ENCODE measurements at places on chromosomes 4 and X.

DNA sequence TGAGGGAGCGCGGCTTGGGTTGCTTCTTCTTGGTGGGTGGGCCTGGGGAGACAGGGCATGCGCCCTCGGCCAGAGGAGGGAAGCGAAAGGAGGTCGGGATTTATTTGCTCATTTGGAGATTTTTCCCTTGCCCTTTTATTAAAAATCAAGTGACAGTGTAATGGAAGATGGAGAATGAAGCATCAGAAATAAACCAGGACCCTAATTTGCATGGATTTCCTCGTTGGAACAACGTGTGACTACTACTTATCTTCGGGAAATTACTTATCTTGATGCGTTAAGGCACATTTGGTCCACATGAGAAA, 709 bp upstream of the CLOCK start:
- no peak for DNase-seq

DNA sequence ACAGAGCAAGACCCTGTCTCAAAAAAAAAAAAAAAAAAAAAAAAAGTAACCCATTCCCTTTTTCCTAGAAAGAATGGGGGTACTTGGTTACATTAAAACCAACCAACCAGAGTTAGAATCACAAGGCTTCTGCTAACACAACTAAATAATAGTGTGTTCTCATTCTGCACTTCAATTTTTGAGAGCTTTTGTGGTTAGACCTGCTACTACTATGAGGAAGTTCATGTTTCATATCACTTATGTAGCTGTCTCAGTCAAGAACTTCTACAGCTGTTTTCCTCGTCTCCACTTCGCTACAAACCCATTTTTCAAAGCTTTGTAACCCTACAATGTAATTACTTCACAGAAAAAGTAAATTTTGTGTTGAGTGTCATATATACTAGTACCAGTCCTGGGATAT, 58.3 kb downstream of the PDHA2 start:
- no peak for DNase-seq

- DNase-seq: no peak
Observed at GRCh38 chr4:184823014-184823413, 2.8 kb downstream of the ACSL1 start.

DNA sequence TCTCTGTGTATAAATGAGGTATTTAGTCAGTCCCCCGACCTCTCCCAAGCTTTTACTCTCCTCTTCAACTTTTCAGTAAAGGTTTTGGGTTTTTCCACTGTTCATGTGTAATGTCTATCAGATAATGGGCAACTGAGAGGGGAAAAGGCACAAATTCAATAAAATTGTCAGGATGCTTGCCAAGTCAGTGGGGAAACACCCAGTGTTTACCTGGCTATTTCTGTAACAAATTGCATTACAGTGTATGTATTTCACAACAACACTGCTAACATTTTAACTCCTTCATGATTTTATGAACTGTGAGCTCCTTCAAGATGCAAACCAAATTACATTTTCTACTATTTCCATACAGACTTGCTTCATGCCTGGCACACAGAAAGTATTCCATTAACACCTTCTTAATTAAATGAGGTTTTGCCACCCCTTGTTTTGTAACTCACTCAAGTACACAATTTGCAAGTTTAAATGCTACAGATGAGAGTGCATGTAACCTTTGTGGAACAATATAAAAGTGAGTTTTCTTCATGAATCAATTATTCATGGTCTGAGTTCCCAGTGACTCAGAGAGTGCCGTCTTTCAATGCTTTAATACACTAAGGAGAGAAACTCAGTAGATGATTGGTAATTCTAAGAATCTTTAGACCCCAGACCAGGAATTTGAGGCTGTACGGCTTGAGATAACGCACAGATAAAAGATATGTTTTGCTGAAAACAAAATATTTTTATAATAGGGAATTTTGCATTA, 149.8 kb upstream of the TLL1 start:
- no peak for DNase-seq

GRCh38 chrX:20130357-20130756, 11.3 kb downstream of the EIF1AX start:
- DNase-seq: no peak

GRCh38 chrX:18810416-18810815, 103.0 kb downstream of the PPEF1 start:
- no peak for DNase-seq

GRCh38 chr4:915595-915994, 16.5 kb downstream of the GAK start:
- no peak for DNase-seq

DNA sequence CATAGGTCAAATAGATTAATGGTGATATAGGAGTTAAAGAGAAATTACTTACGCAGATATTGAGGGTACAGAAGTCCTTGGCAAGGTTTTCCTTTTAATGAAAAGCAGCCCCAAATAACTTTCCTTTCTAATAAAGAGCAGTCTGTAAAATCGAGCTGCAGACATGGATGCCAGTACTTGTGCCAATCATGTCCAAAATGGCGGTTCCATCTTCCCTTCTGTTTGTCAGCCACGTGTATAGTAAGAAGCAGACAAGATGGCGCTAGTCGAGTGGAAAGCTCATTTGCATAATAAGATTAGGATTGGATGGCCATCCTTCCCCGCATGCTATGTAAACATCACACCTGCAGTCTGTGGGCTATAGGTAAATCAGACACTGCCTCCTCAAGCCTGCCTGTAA, 68.5 kb downstream of the FGFBP1 start:
- no peak for DNase-seq

GRCh38 chr4:155450676-155451075, 73.9 kb upstream of the MAP9 start:
- no peak for DNase-seq

DNA sequence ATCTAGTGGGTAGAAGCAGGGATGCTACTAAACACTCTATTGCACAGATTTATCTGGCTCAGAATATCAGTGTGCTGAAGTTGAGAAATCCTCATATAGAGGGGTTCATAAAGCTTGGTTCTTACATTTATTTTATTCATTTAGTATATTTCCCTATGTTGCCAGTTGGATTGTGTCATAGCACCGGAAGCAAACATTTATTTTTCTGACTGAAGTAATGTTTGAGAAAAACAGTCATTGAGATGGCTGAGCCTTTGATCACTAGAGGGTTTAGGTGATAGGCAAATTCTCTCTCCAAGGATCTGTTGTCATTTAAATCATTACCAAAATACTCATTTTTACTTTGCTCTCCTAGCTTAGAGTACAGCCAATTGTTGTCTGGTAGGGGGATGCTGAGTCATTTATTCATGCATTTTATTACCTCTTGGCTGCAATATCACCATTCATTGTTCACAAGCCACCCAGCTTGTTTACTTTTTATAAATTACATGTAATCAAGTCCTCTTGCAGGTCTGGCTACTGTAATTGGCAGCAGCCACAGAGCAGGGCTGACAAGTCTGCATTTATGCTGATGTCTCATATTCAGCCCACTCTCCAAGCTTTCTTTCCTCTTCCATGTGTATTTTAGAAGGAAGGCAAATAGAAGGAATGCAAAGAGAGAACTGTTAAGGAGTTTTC, 15.2 kb downstream of the GAB1 start:
- DNase-seq: peak; percentile 13

DNA sequence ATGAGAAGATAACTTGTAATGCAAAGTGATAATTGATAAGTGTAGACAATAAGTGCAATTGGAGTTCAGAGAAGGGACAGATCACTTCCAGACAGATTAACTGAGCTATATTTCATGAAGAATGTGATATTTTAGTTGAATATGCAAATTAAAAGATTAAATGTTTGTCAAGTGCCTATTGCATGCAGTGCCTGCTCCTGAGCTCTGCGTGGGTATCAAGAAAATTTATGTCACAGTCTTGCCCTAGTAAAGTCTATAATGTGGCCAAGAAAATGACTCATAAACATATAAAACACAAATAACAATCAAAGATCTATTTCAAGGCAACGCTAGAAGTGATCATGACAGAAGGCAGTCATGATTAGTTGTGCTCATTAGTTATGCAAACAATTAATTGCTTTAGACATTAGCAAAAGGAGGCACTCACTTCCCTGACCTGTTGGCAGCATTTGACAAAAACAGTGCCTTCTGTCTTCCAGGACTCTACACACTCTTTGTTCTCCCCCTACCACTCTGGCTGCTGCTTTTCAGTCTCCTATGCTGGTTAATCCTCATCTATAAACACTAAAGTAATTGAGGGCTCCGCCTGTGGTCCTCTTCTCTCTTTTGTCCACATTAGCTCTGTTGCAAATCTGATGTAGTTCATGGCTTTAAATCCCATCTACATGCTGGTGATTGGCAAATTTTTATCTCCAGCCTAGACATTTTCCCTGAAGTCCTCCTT, 47.7 kb downstream of the ARHGEF38 start:
- DNase-seq: no peak

DNA sequence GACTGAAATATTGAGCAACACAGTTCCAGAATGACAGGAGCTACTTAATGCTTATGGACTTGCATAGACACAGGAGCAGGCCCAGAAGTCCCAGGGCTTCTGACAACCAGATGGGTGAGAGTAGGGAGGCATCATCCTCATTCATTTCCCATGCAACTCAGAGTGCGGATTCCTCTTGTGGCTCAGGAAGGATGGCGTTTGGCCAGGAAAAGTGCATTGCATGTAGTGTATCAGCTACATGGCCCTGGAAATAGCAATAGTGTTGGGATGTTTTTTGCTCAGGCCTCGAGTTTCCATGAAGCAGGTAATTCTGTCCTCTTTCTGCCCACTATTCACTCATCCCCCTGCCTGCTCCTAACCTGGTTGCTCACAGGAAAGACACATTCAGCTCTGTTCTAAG, 136.6 kb downstream of the PDGFRA start:
- no peak for DNase-seq

DNA sequence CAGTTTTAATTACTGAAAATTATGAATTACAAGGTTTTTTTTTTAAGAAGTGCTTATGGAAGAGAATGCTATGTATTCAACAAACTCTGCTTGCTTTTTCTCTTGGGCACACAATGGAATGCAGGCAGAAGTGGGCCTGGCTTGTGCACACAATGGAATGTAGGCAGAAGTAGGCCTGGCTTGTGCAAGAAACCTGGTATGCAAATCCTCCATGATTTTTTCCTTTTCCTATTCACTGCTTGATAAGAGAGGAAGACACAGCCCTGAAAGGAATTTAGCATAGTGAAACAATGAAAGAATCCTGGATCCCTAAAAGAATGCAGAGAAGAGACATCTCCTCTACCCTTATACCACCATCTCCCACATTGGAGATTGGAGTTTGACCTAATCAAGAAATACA, 138.4 kb downstream of the COL25A1 start:
- no peak for DNase-seq

GRCh38 chrX:133005042-133005441, 46.6 kb upstream of the HS6ST2 start:
- peak; percentile 4 for DNase-seq

Measured in urothelium cell line (cell line).